ENCODE measurements at places on chromosomes 1 and 21. TPM values are rescaled to one million over a fixed set of nuclear protein-coding genes. Genes with fewer than 3 reads are reported as not detected.

- DNase-seq = no peak
Observed at GRCh38 chr1:61605607-61606321, 119.2 kb downstream of the TM2D1 start.

GRCh38 chr1:41513383-41513735 lies 28.9 kb upstream of the EDN2 start:
- DNase-seq = peak; percentile 78

The TMEM59 gene
- total RNA-seq = 372 TPM

DNA sequence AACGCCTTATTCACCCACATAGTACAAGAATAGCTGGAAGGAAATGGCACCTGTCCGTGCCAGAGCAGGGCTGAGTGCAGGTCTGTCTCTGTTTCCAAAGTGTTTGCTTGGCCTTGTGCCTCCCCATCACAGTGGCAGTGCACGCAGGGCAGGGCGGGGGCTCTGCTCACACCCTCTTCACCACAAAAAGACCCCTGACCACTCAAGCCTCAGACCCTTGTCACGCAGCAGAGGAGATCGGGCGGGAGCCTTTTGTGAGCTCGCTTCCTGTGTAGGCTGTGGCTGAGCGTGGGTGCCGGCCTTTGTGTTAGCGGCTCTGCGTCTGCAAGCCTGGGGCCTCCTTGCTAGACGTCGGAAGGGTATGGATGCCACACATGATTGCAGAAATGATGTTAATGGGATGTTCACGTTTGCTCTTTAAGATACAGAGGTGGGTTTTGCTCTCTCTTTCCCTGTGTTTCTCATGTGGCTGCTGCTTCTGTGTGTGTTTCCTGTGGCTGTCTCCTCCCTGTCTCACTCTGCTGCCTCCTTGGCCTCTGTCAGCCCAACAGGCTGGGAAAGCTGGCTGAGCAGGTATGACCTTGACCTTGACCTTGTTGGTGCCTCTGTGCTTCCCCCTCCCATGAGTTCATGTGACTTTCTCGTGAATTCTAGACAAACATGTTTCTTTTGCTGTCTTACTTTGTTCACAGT lies 45.4 kb downstream of the S100B start:
- no peak for DNase-seq

The ARTN gene
- 0.23 TPM for total RNA-seq

DNA sequence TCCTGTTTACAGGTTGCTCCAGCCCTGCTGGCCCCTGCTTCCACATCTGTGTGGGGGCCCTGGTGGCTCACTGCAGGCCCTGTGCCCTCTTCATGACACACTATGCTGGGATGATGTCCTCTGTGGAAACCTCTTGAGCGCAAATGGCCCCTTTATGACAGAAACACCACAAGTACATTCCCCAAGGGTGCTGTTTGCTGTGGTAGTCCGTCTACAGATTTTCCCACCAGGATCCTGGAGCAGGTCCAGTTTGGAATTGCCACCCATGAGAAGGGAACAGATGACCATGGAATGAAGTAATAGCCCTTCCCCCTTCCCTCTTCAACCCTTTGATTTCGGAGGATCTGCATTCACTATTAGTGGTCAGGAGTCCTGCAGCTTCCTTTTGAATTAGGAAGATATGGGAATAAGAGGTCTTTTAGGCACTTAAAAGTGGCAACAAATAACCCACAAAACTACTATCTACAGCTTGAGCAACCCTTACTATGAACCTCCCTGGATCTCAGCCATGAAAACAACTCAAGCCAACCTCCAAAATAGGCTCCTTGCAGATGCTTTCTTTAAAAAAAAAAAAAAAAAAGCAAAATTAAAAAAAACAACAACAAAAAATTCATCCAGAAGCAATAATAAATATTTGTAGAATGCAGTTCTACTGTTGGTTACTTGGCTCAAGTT lies 121.9 kb upstream of the TSPAN2 start:
- DNase-seq = no peak

The SSBP3 gene
- 35.4 TPM for total RNA-seq

DNA sequence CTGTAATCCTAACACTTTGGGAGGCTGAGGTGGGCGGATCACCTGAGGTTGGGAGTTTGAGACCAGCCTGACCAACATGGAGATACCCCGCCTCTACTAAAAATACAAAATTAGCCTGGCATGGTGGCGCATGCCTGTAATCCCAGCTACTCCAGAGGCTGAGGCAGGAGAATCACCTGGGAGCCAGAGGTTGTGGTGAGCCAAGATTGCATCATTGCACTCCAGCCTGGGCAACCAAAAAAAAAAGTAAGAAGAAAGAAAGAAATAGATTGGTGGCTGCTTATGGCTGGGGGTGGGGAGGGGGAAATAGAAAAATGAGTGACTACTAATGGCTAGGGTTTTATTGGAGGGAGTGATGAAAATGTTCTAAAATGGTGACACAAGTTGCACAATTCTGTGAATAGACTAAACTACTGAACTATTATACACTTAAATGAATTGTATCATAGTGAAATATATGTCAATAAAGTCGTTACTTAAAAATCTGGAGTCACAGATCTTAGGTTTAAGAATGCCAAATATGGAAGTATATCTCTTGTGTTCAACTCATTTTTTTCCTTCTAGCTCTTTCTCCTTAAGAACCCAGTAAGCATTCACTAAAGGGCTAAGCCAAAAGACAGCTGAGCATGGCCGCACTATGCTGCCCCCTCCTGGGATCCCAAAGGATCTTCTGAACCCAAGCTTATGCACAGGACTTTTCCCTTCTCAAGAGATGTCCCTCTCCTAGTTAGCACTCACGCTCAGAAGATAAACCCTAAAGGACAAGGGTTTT lies 3.2 kb upstream of the NPL start:
- peak; percentile 78 for DNase-seq

DNA sequence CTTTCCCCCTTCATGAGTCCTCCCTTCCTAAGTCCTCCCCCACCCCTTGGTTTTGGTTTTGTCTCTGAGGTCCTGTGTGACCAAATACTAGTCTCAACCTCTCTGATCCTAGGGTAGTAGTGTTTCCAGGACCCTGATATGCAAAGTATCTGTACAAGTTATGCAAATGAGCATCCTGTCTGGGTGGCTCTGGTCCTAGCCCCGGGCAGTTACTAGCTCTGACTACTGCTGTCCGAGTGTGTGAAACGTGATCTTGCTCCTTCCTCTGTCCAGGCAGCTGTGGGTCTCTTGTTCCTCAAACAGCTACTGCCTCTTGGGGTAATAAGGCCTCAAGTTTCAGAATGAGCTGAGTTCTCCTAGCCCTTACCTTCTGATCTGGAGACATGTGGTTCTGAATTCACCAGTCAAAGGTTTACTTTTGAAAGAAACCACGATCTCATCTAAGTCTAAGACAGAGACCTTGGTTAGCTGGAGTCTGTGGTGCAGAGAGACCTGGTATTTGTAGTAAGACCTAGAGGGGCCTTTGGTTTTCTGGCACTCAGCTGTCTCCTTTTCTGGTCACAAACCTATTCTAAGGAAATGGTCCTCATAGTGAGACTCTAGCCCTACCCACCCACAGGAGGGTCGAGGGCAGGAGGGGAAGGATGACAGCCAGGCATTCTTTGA lies 31.0 kb upstream of the IL19 start:
- no peak for DNase-seq

The SELE gene
- 4.5 TPM for total RNA-seq

DNA sequence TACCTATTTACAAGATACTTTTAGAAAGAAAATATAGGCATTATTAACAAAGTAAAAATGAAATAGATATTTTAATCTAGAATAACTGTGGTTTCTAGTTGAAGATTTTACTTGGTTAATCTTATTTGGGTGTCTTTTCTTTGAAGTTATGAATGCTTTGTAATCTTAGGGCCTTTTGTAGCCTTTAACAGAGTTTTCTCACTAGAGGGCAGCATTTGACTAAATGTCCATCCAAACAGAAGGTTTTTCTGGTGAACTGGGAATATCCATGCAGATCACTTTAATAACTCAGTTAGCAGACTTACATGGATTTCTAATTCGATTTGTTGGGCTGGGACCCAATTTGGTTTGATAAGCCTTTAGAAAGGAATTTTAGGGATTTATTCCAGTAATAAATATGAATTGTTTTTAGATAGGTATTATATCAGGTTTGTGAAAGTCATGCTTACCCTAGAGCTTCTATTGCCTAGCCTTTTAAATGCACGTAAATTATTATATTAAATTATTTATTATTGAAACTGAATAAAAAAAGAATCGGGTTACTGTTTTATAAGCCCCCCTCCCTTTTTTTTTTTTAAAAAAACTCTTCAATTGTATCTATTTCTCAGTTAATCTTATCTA lies 119.7 kb downstream of the ZNF326 start:
- DNase-seq = peak; percentile 74

- DNase-seq = peak; percentile 90
Observed at GRCh38 chr1:59316497-59317128, 19.7 kb downstream of the FGGY start.

- no peak for DNase-seq
Observed at GRCh38 chr1:17706445-17706844, 48.7 kb upstream of the ACTL8 start.

DNA sequence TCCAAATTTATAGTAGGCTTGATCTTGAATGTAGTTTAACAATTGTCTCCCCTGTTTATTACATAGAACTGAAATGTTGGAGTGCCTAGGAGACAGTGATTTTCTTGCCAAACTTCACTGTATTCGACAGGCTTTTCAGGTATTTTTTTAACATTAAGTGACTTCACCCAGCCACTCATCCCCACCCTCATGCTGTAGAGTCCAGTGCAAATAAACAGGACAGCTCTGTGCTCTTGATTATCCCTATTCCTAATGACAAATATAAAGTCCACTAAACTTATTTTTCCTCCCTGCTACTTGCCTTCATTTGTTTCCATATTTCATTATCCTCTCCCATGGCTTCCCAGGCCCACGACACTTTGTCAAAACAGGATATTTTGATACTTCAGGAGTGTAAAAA lies 29.2 kb upstream of the NEXN start:
- no peak for DNase-seq

- no peak for DNase-seq
Observed at GRCh38 chr1:238777551-238777950, 608.8 kb upstream of the CHRM3 start.

DNA sequence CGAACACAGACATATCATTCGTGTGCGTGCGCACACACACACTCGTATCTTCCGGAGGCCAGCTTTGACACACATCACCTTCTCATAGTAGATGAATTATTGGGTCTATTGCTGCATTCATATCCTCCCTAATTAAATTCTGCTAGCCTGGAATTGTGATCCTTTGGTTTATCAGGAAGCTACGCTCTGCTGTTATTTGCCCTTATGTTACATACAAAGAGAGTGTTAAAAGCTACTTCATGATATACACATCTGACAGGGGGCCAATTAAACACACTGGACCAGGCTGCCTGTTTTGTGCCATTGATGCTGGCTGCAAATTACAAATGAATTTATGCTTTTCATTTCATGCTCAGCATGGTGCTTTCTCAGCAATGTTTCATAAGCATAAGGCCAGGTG lies 252.0 kb downstream of the RHOU start:
- DNase-seq = no peak

GRCh38 chr1:205353191-205353590 lies 3.5 kb downstream of the KLHDC8A start:
- DNase-seq = no peak

DNA sequence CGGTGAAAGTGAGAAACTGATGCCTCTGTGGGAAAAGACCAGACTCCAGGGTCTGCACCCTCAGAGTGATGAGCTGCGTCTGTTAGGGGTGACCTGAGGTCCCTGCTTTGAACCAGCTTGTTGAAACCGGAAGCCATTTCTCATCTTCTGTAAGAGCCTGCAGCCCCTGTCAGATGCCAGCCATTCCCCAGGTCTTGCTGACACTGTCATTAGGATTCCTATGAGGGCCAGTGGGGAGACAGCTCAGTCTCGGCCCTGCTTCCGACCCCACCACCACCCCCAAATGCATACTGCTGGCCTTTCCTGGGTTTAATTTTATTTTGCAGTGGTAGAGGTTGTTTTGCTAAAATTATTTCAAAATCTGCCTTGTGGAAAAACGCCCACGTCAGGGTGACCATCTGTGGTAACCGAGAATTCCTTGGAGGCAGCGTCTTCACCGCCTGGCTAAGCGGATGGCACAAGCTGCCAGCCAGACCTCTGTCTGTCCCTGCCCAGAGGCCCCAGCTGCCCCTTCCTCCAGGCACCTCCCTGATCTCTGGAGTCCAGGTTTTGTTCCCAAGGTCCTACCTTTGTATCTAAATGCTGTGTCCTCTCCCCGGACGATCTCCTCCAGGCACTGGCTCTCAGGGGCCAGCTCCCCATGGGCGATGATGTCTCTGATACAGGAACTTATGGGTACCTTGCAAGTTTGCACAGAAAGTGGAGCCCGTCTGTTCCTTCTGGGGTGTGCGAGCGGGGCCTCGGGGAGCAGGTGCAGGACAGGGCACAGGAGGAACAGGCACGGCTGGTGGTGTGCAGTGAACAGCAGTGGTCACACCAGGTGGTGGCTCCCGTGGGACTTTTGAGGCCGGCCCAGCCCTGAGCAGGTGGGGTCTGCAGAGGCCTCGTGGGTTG lies 49.9 kb downstream of the PRKCZ start:
- DNase-seq = no peak

DNA sequence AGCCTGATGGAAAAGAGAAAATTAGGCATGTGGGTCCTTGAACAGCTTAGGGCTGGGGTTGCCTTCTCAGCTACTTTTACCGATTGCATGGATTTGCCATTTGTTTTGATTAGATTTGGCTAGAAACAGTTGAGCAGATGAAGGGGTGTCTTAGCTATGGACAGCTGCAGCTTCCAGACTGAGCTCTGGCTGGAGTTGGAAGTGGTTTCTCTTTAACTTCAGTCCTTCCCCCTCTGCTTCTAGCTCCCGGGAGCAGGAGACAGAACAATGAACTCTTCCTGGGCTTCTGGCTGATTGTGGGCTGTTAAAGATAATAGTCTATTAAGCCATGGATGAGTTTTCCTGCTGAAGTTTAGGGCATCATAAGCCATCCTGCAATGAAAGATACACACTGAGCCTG lies 50.7 kb downstream of the UBE2T start:
- DNase-seq = no peak

The SIM2 gene
- not detected for total RNA-seq

DNA sequence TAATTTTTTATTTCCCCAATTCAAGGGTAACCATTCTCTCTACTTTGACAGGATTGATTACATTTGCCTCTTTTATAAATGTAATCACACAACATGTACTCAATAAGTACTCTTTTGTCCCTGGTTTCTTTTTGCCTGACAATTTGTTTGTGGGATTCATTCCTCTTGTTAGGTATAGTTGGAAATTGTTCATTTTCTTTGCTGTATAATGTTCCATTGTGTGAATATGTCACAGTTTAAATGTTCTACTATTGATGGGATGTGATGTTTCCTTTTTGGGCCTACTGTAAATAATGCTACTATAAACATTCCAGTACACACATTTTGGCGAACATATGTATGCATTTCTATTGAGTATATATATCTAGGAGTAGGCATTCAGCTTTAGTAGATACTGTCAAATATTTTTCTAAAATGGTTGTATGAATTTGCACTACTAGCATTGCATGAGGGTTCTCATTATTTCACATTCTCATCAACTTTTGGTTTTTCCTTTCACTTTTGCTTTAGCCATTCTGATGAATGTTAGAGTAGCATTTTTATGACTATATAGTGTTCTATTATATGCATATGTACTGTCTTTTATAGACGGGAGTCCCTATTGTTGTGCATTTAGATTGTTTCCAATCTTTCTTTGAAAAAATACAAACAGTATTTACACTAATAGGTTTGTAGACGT lies 35.0 kb upstream of the PRKACB start:
- no peak for DNase-seq

GRCh38 chr21:31801551-31802219 lies 69.8 kb upstream of the SCAF4 start:
- DNase-seq = no peak

All from lung (tissue), 17 donors.